ENCODE measurements at places on chromosomes 7 and 10.

GRCh38 chr7:112254156-112254555, 47.7 kb downstream of the ZNF277 start:
- no peak for DNase-seq

GRCh38 chr7:129702761-129703338, 91.3 kb downstream of the NRF1 start:
- no peak for DNase-seq

GRCh38 chr10:4849555-4850242, 23.7 kb downstream of the AKR1E2 start:
- DNase-seq, result peak; percentile 87

GRCh38 chr7:17617857-17618651, 319.6 kb downstream of the AHR start:
- no peak for DNase-seq

Measured in NCI-H774 (cell line).